ENCODE measurements at places on chromosomes 6 and 20.

- no peak for DNase-seq
Observed at GRCh38 chr20:5835871-5836270, 85.7 kb downstream of the SHLD1 start.

GRCh38 chr20:18404172-18404571 is 62.7 kb downstream of the DZANK1 start:
- DNase-seq, result no peak

GRCh38 chr20:46195264-46196036 is 77.3 kb downstream of the CD40 start:
- DNase-seq, result no peak

- DNase-seq, result no peak
Observed at GRCh38 chr20:33181482-33182093, 13.6 kb downstream of the BPIFA2 start.

DNA sequence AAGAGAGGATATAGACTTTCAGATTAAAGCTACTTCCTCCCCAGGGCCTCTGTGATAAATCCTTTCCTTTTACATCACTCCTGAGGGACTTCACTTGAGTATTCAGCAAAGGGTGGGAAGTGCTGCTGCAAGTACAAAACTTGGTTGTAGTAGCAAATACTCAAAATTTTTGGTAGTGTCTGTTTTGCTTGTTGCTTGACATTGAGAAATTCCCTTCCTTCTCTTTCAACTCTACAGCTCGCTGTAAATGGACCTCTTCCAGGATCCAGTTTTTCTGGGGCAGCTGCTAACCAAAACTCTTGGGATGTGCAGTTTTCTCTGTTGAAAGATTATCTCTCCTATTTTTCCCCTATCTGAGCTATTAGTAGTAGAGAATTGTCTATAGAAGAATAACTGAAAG is 472.0 kb downstream of the CD109 start:
- no peak for DNase-seq

DNA sequence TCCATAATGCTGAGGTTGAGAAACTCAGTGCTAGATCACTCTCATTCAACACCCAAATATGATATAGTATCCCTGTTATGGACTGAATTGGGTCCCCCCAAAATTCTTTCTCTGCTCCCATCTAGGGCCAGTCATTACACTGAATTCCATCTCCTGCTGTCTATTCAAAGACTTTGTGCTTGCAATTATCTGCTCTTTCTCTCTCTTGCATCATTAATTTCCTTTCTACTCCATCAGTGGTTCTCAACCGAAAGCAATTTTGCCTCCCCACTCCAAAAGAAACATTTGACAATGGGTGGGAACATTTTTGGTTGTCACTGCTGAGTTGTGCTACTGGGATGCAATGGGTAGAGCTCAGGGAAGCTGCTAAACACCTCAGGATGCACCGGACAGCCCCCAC is 271.5 kb upstream of the CDYL start:
- no peak for DNase-seq

GRCh38 chr6:35973670-35974222 is 50.7 kb downstream of the SLC26A8 start:
- no peak for DNase-seq

DNA sequence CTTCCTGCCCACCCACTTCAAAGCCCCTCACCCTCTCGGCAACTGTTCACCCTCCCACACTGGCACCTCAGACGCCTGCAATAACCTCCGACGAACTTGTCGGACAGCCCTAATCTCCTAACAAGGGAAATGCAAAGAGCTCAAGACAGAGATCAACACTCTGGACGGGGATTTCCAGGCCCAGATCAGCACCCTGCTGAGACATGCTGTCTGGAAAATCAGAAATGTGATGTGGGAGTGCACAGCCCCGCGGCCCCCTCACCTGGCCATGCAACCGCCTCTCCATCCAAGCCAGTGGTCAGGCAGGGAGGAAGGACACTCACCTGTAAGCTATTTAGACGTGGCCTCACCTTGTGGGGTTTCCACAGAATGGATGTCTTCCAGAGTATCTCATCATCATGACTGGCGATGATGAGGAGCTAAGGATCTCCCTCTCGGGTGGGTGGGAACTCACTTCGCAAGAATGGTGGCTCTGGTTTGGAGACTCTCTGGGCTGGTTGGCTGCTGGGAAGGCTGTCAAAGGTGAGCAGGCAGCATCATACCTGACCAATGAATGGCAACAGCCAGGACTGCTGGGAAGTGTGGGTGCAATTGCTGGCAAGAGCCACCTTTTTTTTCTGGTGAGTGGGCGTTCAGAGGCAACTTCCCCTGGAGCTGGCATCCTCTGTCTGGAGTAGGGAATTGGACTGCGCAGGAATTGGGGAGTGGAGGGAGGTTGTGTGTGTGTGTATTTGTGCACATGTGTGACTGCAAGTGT is 28.1 kb upstream of the ADTRP start:
- no peak for DNase-seq

- no peak for DNase-seq
Observed at GRCh38 chr20:40958598-40958997, 70.0 kb upstream of the TOP1 start.

DNA sequence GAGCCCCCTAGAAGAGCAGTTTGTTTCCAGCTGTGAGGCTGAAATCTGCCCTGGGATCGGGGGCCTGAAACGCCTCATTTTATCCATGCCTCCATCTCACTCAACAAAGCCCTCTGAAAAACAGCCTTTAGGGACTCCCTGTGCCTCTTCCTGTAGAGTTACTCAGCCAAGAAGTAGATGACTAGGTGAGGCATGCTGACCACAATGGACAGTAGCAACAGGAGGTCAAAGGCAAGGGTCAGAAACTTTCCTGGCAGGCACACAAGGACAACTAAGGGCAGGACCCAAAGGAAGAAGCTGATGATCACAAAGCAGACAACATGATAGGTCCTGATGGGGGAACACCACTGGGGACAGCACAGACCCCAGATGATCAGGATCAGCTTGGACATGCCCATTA is 12.8 kb downstream of the MAS1L start:
- no peak for DNase-seq

DNA sequence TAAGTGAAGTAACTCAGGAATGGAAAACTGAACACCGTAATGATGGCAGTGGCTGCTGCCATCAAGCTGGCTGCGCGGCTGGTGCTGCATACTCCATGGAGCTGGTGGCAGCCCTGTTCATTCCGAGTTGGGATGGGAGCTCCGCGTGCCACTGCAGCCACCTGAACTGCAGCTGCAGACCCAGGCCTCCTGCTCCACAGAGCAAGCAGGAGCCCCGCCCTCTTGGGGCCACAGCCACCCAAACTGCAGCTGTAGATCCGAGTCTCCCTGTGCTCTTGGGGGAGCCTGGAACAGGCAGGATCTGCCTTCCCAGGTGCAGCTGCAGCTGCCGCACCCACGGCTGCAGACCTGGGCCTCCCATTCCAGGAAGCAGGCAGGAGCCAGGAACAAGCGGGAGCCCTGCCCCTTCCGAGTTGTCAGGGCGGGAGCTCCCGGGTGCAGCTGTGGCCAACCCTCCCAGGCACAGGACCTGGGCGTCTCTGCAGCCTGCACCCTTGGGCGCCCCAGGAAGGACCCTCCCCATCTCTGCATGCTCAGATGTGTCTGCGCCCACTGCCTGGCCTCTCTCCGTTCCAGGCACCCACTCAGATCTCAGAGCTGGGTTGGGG is 120.2 kb downstream of the GMPR start:
- no peak for DNase-seq

GRCh38 chr6:107491760-107492660 is 2.1 kb downstream of the SOBP start:
- peak; percentile 37 for DNase-seq

GRCh38 chr20:44586289-44586911 is 4.0 kb downstream of the PKIG start:
- DNase-seq, result no peak

DNA sequence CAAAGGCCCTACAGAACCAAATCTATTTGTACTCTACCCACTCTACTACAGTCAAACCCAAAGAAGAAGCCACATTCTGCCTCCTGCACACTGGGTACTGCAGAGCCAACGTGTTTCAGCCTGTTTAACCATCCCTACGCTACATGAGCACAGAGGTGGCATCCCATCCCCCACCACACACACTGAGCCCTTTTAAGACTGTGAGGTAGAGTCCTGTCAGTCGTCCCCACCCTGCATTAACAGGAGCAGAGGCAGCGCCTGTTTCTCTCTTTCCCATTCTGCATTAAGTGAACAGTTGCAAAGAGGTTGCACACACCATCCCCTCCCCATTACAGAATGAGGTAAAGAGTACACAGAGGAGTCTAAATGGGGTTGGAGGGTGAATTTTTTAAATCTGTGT is 5.2 kb upstream of the RSPH4A start:
- DNase-seq, result no peak

DNA sequence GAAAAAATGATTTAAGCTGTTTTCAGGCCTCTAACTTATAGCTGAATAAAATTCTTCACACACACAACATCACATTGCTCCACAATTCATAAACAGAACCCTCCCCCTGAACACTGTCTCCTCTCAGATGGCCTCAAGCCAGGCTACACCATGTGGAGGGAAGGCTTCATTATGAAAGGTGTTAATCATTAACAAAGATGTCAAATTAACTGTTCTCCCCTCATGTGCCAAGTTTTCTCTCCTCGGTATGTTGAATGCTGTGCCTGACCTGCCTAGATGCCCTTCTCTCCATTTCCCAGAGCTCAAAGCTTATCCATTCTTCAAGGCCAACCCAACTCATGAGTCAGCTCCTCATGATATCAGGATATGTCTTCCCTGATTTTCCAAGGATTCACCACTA is 210.4 kb downstream of the GMDS start:
- no peak for DNase-seq

- DNase-seq, result peak; percentile 52
Observed at GRCh38 chr20:23350904-23351838, 580 bp downstream of the NXT1 start.

DNA sequence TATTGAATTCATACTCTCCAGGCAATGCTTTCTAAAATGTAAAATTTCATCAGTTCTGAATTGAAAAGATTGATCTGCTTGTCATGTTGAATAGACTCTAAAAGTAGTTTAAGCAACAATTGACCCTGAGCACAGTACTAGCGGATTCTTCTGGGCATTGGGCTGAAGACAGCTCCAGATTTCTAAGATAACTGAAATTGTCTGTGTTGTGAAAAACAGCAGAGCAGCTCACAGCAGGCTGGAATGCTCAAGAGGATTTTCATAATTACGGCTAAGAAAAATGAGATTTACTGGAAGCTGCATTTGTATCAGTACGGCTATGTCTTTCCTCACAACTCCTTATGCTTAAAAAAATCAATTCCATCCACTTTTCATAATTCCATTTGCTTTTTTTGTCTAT is 373.7 kb downstream of the HACE1 start:
- DNase-seq, result no peak

- DNase-seq, result no peak
Observed at GRCh38 chr20:57872816-57873409, 163.1 kb upstream of the PMEPA1 start.

GRCh38 chr6:6217855-6218758 is 102.4 kb downstream of the F13A1 start:
- DNase-seq, result no peak

- DNase-seq, result no peak
Observed at GRCh38 chr6:139698526-139699176, 324.2 kb upstream of the CITED2 start.

- peak; percentile 82 for DNase-seq
Observed at GRCh38 chr6:156175971-156176421, 601.2 kb upstream of the ARID1B start.

DNA sequence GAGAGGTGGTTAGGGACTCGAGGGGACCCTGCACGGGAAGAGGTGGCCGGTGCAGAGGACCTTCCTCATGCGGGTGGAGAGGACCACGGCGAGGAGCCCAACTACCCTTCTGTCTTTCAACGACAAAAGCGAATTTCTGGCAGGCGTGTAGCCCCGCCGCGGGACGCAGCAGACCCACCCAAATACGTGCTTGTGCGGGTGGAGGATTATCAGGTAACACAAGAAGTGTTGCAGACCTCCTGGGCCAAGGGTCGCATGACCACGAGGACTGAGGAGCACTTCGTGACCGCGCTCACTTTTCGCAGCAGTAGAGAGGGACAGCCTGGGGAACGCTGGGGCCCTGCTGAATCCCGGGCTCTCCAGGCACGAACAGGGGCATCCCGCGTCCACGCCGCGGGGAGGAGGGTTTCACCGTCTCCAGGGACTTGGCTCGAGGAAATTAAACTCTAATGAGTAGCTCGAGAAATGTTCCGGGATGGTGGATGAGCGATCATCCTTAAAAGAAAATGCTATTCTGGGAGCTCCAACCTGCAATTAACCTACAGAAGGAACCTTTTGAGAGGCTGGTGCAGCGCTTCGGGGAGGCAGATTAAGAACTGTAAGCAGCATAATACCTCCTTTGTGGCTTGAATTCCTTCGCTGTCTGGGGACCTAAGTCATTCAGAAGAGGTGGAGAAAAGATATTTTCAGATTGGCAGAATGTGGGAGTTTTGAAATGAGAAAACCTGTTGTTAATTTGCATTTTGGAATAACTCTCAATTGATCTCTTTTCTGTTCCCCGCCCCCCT is 804 bp downstream of the C6orf141 start:
- peak; percentile 34 for DNase-seq

DNA sequence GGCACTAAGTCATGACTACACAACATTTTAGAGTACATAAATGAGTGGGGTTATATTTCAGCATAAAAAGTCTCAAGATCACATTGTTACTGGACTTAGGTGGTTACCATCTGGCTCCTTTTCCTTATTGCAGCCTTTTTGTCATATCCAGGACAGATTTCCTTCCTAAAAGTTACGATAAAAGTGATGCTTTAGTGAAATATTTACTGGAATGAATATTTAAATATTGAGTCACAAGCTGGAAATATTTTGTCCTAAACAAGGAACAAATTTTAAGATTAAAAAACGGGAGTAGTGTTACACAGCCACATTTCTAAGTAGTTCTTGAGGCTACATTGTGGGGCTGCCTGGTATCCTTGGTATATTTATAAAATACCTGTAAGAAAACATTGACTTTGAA is 52.2 kb downstream of the CDC40 start:
- no peak for DNase-seq

GRCh38 chr6:28139860-28140543 is 1.7 kb upstream of the ZKSCAN8 start:
- no peak for DNase-seq

- DNase-seq, result no peak
Observed at GRCh38 chr6:135383301-135383700, 114.2 kb downstream of the AHI1 start.

DNA sequence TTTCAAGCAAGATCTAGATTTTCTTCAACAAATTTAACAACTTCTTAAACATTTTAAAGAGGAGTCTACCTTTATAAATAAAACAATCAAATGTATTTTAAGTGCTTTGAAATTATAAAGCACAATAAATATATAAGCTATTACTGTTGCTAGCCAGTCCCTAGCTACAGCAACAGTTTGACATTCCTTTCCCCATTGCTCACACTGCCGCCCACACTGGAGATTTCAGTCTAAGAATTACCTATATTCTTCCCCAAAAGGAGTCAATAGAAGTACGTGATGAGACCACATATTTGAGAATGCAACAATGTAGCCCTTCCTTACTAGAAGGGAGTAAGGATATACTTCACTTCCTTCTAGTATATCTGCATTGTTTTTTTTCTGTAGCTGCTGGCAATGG is 65.3 kb upstream of the RNF146 start:
- DNase-seq, result no peak

DNA sequence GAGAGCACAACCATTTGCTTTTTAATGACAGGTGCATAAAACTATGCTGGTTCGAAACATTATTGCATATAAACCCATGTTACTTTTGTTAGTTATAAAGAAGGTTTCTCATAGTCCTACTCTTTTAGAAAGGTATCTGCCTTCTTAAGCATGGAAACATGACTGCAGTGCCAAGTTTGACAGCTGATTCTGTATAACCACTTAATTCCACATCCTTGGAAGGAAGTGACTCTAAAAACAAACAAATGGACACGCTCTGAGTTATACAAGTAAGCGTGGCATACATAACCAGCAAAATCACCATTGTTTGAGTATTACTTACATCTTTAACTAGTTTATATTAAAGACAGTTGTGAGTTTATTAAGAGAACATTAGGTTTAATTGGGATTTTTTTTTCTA is 125.0 kb upstream of the HDGFL1 start:
- DNase-seq, result no peak
